CD4-positive, alpha-beta T cell (primary cell): ENCODE measurements at places on chromosomes 2 and 18.

- no peak for DNase-seq
Measured at GRCh38 chr2:215637651-215638050, 201.8 kb upstream of the FN1 start.

DNA sequence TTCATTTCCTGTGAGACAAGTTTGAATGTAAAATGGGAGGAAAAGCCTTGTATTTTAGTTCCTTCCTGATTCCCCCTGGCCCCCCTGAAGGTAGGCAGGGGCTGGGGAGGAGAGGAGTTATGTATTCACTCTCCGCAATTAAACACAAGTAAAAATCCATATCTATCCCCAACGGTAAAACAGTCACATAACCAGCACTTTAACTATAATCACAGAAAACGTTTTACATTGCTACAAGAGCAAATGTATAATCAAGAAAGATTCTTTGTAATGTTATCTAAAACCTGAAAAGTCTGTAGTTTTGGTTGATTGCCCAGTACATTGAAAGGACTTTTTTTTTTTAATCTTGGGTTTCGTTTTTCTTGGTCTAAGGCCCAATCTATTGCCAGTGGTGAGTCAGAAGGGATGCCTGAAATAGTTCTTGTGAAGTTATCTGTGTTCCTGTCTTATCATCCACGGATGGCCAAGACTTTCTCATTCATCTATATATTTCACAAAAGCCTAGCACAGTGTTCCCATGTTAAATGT lies 34.5 kb upstream of the CCNYL1 start:
- DNase-seq, result no peak

- DNase-seq, result no peak
Measured at GRCh38 chr2:187459256-187459655, 11.2 kb upstream of the CALCRL start.

DNA sequence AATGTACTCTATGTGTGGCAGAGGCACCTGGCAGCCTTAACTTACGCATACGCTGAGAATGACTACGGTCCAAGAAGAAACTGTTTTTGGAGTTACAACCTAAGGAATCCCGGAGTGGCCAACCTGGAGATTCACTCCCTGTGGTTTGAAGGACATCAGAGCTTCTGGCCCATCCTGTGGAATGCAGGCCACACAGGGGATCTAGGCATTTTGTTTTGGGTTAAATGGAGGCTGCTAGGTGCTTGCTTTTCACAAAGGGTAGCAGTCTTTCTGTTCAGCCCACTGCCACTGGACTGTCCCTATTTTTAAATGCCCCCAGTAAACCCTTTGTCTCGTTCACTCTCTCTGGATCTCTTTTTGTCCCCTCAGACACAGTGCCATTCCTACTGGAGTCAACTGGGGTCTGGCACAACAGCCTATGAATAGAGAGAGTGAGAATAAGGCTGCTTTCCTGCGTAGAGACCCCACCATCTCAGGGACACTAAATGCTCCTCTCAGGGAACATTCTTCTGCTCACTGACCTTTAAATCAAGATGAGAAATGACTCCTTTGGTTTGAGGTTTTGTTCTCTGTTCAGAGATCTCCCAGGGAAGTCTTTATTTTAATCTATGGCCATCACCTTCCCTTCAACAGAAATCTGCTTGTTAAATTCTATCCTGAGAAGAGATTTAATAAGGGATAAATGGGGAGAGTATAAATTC lies 124.9 kb downstream of the B3GNT2 start:
- no peak for DNase-seq

- DNase-seq, result no peak
Measured at GRCh38 chr2:204335451-204336058, 209.7 kb upstream of the PARD3B start.

- no peak for DNase-seq
Measured at GRCh38 chr2:182379241-182379640, 47.6 kb downstream of the PDE1A start.

GRCh38 chr2:175842996-175843395 lies 159.1 kb downstream of the LNPK start:
- DNase-seq, result no peak

GRCh38 chr2:187529977-187530721 lies 24.1 kb downstream of the TFPI start:
- DNase-seq, result no peak

DNA sequence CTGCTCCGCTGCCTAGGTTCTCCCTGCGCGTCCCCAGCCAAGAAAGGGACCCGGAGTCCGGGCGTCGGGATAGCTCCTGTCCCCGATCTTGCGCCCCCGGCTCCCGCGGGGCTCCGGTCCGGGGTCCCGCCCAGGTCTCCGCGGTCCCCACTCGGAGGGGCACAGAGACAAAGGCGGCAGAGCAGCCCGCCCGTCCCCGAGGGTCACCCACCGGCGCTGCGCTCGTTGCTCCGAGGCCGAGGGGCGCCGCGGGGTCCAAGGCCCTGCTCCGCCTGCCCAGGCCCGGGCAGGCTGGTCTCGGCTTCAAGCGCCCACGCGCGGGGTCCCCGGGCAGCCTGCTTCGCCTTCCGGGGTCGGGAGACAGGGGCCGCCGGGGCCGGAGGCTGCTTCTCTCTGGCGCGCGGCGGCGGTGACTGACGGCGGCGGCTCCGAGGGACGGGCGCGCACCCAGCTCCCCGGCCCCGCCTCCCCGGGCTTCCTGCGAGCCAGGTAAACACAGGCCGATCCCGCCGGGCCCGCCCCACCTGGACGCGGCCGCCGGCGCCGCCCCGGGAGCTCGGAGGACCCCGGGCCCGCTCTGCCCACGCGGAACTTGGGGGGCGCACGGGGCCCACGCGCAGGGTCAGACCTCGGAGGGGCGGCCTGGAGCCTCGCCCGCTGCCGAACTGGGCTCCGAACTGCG lies at the start of gene MBP:
MBP (minus strand) TSS at position 415 of the 682 bp plus-strand sequence. CDS start 27,522 bp downstream, outside the sequence.
- DNase-seq, result peak; percentile 58

GRCh38 chr18:732371-732770 lies 19.9 kb upstream of the ENOSF1 start:
- no peak for DNase-seq

DNA sequence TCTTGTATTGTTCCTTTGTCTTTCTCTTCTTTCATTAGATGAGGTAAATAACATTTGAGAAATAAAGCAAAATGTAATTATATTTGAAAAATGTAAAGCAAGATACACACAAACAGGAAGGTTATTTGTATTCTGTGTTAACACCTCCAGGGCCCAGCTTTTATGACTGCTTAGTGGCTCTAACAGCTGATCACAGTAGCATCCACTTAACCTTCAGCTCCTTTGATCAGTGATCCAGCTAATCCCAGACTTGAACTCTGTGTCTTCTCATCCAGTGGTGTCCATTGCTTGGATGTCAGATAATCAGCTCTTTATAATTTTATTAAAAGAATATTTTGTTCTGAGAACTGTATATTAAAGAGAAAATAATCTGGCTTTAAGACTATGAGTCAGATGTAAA lies 44.5 kb downstream of the PSMD14 start:
- no peak for DNase-seq

DNA sequence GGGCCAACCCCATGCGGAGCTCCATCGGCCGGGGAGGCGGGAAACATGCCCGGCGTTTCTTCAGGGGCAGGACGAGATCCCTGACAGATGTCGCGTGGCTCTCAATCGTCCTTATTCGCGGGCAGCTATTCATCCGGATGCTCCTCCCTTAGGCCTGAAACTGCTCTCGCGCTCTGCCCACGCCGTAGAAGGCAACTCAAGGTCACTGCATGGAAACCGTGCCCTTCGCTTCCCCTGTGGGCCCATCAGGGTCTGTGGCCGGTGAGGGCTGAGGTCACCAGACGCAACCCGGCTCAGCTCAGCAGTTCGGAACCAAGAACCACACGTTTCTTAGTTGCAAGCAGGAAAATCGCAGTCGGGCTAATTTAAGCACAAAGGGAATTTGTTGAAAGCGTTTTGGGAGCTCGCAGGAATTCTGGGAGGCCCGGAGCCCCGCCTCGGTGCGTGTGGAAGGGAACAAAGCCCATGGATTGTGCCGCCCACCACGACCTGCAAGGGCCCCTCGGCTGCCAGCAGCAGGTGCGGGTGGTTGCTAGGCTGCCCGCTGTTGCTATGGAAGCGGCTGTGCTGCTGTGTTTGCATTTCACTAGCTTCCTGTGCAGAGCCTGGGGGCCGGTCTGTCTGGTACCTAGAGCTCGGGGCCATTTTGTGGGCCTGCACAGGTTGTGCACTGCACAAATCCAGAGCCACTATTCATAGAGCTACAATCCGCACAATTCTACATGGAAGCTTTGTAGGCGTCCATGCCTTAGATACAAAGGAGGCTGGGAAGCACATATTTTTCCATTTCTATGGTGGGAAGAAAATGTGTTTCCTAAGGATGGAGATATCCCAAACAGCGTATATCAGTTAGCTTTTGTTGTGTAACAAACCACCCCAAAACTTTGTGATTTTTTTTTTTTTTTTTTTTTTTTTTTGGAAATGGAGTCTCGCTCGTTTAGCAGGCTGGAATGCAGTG lies 6.0 kb upstream of the ALLC start:
- peak; percentile 51 for DNase-seq

DNA sequence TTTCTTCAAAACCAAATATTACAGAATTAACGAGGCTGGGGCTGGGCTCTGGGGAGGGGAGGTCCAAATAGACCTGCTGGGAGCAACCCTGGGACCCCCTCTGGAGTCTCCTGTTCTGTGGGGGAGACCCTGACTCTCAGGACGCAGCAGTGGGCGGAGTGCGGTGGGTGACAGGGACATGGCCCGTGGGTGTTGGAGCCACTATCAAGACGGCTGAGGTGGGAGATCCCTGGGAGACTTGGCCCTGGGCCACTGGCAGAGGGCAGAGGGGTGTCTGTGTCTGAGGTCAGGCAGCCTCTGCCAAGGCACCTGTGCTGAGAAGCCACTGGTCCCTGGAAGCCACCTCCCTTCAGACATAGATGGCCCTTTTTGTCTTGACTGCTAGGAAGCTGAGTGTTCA lies 79.5 kb upstream of the CTDP1 start:
- no peak for DNase-seq

- DNase-seq, result no peak
Measured at GRCh38 chr2:25979001-25979400, 3.3 kb downstream of the KIF3C start.

GRCh38 chr2:215364157-215365155 lies 52.6 kb downstream of the ATIC start:
- DNase-seq, result no peak

DNA sequence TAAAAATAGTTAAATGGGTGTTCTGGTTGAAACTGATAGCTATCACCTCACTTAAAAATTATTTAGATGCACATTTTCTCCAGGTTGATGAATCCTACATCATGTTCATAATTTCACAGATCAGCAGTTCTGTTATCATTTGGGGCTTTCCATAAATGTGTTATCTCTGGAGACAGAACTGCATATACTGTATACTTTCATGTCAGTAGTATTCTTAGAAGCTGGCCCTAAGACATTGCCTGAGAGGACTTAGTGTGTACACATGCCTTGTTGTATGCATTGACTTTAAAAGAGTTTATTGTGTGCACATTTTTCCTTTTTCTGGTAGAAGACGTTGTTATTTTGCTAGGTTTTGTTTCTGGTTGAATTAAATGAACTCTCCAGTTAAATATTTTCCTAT lies 41.0 kb downstream of the PIK3C3 start:
- DNase-seq, result no peak

DNA sequence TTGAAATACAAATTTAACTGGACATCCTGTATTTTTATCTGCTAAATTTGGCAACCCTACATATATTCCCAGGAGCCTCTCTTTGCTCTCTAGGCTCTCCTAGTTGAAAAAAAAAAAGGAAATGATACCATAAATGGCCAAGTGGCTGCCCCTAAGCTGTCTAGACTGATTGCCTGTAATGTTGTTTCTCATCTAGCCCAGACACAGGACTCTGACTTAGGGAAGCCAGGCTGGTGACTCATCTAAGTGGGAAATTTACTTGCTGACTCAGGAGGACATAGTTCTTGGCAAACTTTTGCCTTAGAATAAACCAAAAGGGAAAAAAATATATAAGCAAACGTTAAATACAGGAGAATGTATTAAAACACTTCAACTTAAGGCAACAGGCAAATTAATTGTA lies 14.6 kb upstream of the ITGAV start:
- peak; percentile 72 for DNase-seq

- DNase-seq, result no peak
Measured at GRCh38 chr2:182584462-182584861, 131.6 kb upstream of the DNAJC10 start.

DNA sequence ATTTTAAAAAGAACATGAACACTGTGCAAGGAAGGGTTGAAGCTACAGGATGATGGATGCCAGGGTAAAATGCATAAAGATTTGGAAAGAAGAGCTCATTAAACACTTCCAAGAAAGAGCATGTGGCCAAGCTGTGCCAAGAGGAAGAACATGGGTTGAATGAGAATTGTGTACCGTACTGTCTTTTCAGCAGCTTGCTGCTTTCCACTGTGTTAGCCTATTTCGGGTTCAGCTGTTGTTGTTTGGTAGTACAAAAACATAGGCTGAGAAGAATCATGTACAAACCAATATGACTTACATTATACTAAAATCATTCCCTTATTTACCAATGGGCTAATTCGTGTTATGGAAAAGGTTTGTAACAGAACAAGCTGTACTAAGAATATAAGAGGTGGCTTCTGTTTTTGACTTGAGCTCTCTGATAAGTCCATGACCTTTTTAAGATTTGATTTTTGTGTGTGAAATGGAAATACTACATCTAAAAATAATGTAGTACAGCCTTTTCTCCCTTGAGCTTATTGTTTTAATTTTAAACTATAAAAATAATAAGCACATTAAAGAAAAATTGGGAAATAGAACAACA lies 188.3 kb upstream of the STON1 start:
- DNase-seq, result no peak

- DNase-seq, result no peak
Measured at GRCh38 chr2:169561364-169561763, 12.3 kb downstream of the FASTKD1 start.

DNA sequence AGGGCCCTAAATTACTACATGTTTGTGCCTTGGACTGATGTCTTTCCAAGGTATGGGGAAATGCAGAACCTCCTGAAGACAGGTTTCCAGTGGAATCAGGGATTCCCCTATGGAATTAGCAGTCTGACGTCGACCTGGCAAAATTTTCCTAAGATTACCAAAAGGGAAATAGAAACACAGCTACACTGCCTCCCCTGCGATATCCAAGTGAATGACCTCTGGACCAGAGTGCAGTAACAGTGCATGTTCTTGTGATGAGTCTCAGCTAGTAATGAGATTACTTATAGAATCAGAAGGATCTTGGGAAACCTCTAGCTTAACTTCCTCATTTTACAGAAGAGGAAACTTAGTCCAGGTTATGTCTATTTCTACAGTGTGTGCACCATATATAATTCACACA lies 21.3 kb upstream of the CHST9 start:
- DNase-seq, result no peak

GRCh38 chr2:231780123-231780908 lies 766 bp downstream of the PDE6D start:
- no peak for DNase-seq

GRCh38 chr18:6521803-6522418 lies 107.2 kb upstream of the L3MBTL4 start:
- DNase-seq, result no peak
